ENCODE measurements at places on chromosomes 2 and 18. TPM values are rescaled to one million over a fixed set of nuclear protein-coding genes. Genes with fewer than 3 reads are reported as not detected.

ANKRD62 gene
- not detected for total RNA-seq

ONECUT2 gene
- total RNA-seq = 0.14 TPM

TAF4B gene
- total RNA-seq = 5.6 TPM

RIT2 gene
- total RNA-seq = not detected

PMAIP1 gene
- total RNA-seq = 31.5 TPM

CHAC2 gene
- 14.3 TPM for total RNA-seq

STARD6 gene
- total RNA-seq = 0.14 TPM

ESPNL gene
- total RNA-seq = 0.92 TPM

SIX2 gene
- not detected for total RNA-seq

PHOSPHO2 gene
- total RNA-seq = 1.2 TPM

ARHGAP25 gene
- 19.6 TPM for total RNA-seq

SAG gene
- total RNA-seq = not detected

ALPI gene
- total RNA-seq = not detected

AFG3L2 gene
- 48.1 TPM for total RNA-seq

SERPINB10 gene
- total RNA-seq = 2.3 TPM
